ENCODE measurements at places on chromosomes 2 and 18.

- no peak for DNase-seq
Measured at GRCh38 chr18:49276680-49277079, 183.8 kb downstream of the DYM start.

- DNase-seq: no peak
Measured at GRCh38 chr2:102485147-102485785, 12.2 kb downstream of the SLC9A4 start.

DNA sequence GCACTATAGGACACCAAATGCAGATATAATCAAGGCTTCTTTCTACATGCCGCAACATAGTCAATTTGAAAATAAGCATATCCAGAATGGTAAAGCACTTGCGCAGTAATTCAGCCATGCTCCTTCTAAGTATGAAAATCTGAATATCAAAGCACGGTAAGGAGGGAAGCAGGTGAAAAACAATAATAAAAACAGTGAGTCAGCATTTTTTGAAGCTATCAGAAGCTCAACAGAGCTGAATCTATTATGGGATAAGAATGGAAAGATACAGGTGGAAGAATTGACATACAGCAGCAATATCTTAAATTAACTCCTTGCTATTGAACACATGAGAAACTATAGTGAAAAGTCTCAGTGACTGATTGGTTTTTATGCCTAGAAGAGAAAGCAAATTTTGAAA lies 266.3 kb downstream of the NRXN1 start:
- DNase-seq: no peak

GRCh38 chr2:10658041-10658913 lies 31.5 kb downstream of the NOL10 start:
- DNase-seq: peak; percentile 90

- peak; percentile 47 for DNase-seq
Measured at GRCh38 chr2:172113617-172114016, 10.9 kb upstream of the DLX2 start.

DNA sequence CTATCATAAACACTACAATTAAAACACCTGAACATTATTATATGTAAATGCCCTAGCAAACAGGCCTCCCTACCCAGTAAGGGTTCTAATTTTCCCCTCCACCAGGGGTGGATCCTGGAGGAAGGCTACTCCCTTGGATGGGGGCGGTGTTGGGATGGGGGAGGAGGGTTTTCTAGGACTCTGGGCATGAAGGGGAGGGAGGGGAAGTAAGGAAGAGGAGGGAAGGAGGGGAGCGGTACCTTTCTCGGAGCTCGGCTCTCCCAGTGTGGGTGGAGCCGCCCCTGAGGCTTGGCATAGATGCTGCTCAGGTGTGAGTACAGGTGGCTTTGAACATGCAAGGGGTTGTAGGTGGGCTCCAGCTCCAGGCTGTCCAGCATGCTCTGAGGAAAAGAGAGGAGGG lies 5.4 kb downstream of the DOK1 start:
- DNase-seq: no peak

- DNase-seq: no peak
Measured at GRCh38 chr18:74530584-74530862, 3.8 kb upstream of the CNDP1 start.
